ENCODE measurements at places on chromosomes 2 and 18.

DNA sequence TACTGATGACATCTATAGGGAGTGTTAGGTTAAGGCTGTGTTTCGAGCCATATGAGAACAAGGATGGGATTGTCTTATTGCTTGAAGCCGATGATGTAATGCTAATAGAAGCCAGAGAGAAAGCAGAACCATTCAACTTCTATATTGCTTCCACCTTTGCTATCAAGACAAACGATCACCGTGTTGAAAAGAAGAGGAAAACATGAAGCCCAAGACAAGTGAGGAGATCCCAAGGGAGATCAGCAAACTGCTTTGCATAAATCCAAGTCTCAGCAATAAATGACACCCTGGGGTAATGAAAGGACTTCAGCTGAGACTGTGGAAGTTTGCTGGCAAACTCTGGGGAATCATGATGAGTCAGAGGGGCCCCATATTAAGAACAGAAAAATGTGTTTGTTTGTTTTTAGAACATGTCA lies 206.2 kb downstream of the NCKAP5 start:
- no peak for DNase-seq

DNA sequence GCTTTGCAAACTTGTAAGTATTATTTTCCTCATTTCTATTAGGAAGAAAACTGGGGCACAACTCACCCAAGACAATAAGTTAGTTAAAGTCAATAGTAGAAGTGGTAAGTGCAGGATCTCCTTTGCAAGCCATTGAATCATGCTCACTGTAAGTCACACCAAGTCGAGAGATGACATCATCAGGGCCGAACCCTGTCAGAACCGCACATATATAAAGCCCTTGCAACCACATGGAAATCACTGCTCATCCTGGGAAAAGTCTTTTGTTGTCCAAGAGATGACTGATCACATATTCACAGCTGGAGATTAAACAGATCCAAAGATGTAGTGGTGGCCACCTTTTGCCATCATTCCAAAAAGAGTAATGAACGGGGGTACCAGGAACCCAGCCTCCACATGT lies 484.8 kb upstream of the ID2 start:
- no peak for DNase-seq

- no peak for DNase-seq
These were observed 198.9 kb downstream of the LRATD1 start for GRCh38 chr2:14831458-14831857.

DNA sequence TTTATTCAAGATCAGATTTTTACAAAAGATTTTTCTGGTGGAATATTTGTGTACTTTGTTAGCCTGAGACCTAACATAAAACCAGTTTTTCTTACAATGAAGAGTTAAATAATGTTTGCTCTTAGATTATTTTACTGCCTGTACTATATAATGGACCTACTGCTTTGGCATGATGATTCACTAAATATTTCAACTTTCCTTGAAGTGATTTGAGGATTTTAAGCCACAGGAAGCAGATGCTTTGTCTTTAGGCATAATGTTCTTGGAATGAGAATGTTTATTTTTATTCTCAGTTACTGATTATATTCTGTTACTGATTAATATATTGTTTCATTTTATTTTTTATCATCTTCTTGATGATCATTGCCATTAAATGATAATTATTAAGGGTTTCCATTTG lies 175.3 kb upstream of the LRP1B start:
- DNase-seq: no peak

DNA sequence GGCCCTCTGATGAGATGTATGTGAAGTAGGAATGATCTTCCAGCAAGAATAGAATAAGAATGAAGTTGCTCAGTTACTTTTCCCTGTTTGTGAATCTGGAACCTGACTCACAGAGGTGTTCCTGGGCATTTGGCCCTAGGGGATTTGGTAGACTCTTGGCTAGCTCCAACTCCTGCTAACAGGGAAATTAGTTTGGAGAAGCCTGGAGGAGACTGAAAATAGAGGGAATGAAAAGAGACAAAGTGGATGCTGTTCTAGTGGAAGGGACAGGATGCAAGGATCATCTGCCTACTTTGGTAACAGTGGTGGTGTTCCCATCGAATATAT lies 19.6 kb downstream of the TMEM17 start:
- no peak for DNase-seq

DNA sequence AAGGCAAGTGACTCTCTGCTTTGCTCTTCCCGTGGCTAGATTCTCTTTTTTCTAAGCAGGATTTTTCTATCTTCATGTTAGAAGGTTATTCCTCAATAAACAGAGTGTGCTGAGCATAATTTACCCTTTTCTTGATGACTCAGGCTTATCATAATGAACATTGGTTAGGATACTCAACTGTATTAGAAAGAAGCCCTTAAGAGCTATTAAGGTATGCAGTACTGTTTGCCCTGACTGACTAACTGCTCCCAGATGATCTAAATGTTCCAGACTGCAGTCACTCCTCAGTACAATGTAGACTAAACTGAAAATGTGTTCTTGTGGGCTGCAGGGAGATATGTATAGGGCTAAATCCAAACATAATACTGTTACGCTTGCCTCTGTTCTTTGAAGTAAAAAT lies 687.8 kb downstream of the NUP35 start:
- no peak for DNase-seq

DNA sequence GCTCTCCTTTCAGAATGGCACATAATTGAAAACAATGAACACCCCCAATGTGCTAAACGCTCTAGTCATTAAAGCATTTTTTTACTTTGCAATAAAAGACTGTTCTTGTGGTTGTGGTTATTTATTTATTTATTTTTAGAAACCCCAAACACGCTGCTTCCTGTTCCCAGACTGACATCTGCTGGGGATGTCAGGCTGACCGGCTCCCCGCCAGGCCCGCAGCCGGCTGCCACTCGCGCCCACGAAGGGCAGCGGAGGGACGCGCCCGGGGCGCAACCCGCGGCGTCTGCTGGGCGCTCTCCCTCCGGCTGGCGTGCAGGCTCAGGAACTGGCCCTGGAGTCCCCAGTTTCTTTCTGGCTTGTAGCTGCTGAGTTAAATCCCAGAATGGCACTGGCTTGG lies 83.1 kb upstream of the SP3 start:
- DNase-seq: no peak

DNA sequence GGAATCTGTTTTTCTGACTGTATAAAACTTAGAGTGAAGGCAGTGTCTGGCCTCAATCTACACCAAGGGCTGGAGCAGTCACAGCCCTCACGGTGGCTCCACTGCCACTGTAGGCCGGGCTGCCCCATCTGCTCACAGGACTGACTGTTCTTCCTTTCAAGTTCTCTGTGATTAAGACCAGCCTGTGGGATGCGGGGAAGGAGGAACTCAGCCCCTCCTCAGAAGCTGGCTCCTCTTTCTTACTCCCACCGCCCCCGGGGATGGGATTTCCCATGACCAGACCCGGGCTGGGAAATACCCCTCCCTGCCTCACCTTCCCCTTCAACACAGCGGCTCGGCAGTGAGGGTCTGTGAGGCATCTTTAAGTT lies 106.0 kb downstream of the COPS8 start:
- DNase-seq: no peak

DNA sequence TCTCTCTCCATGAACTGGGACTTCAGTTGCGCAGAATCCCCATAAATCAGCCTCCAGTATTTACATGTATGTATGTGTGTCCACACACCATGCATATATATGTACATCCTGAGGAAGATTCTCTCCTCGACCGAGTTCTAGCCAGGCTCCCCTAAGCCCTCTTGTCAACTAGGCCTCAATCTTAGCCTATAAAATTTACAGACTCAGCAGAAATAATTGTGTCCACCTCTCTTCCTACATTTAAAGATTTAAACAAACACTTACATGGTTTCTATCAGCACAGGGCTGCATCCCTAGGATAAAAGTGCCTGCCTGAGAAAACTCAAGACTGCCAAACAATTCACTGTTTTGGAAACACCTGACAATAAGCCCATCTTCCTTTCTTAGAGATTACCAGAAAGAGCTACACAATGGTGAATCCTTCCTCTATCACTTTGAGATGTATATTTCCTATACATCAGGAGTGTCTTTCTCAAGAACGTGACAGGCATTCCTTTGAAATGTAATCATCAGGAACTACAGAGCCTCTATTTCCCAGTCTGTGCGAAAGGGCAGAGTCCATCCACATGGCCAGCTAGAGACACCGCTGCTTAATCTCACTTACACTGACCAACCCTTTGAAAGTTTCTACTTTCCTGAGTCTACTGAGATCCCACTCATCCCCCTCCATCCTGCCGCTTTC lies 39.5 kb downstream of the ZNF519 start:
- DNase-seq: no peak

DNA sequence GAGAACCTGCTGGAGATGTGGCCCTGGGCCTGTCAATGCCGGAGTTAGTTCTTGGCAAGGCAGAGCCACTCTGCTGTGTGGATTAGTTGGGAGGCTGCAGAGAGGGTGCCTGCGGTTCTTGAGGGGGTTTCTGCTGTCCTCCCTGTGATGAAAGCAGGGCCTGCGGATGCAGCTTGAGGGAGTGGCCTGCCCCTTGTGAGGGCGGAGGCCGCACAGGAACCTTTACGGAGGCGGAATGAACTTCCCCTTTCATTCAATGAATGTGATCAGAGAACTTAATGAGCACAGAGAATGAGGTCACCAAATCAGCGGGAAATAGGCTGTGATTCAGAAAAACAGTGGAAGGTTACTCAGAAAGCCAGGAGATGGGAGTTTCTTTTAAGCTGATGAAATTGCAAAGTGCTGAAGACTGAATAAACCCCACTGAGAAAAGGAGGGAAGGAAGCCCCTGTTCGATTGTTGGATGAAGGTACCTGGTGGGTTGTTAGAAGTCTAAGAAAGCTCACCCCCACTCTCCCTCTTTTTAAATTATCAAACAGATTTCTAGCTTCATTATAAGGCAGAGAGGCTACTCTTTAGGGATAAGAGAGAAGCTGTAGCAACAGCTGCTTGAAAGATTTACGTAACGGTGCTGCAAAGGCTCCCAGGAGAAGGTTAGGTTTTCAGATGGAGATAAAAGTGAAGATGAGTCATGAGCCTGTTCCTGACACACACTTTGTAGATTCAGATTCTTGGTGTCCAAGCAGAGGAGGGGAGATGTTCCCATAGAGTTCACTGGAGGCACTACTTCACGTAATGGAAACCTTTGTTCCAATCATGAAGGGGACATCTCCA lies 47.4 kb downstream of the VWA3B start:
- DNase-seq: peak; percentile 52

GRCh38 chr2:1484131-1484884 lies 71.0 kb downstream of the TPO start:
- DNase-seq: no peak

- no peak for DNase-seq
These were observed 342.0 kb downstream of the HRH4 start for GRCh38 chr18:24802456-24802855.

DNA sequence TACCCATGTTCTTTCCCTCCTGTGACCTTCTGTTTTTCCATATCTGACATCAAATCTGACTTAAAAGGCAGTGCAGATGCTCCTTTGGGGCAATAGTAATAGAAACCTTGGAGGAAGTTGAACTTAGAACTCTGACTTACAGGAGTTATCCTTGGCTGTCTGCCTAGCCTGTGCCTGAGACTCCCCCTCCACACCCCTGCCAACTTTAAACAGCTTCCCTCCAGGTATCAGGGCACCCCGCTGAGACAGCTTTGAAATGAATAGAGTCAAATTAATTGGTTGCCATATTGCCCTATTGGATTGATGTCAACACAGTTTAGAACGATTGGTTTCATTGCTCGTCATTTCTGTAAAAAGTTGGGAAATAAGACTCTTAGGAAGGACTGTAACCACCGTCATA lies 322.0 kb downstream of the PRKCE start:
- no peak for DNase-seq

- DNase-seq: no peak
These were observed 13.2 kb upstream of the KCMF1 start for GRCh38 chr2:84957771-84958134.

DNA sequence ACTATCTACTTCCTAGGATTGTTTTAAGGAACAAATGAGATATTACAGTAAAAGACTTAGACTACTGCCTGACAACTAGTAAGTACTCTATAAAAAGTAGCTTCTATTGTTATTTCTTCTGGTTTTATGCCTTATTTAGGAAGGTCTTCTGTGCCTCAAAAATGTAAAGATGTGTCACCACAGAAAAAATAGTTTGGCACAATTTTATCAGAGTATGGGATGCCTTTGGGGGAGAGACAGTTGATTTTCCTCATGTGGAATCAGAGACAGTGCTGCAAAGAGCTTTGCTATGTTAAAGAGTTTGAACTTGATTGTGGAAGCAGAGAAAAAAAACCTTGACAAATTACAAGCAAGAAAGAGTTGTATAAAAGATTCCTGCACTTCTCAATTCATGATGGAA lies 98.4 kb downstream of the EHBP1 start:
- DNase-seq: no peak
